NCI-H187 treated with DMSO at 0.1 percent for 48 hours (cell line): ENCODE measurements at places on chromosomes 2 and 18.

DNA sequence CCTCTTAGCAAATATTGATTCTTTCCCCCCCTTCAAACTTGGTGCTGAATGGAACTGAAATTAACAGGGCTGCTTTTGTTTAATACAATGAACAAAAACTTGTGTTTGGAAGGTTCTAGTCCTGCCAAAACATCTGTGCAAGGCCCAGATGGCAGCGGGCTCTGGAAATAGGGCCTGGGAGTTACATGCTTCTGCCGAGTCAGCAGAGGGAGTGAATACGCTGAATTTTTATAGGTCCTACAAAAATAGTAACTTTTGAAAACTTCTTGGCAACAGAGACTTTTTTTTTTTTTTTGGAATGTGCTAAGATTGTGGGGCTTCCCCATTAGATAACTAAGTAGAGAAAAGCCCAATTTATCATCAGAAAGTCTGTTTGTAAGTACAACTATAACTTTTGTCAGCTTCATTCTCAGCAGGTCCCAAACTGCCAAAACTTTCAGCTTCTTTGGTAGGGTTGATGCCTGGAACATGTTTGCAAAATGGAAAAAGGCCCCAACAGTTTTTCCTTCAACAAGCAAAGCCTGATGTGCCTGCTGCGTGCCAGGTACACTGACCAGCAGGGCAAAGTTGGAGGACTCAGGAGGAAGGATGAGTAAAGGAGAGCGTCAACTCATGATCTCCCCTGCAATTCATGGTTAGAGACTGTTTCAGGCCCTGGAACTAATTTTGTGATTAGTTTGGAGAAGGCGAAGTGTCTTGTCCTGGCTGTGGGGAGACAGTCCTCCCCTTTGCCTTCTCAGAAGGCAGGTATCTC, 45.1 kb upstream of the HDAC4 start:
- DNase-seq = no peak

GRCh38 chr18:21361307-21361880, 119.4 kb downstream of the GREB1L start:
- DNase-seq = no peak

DNA sequence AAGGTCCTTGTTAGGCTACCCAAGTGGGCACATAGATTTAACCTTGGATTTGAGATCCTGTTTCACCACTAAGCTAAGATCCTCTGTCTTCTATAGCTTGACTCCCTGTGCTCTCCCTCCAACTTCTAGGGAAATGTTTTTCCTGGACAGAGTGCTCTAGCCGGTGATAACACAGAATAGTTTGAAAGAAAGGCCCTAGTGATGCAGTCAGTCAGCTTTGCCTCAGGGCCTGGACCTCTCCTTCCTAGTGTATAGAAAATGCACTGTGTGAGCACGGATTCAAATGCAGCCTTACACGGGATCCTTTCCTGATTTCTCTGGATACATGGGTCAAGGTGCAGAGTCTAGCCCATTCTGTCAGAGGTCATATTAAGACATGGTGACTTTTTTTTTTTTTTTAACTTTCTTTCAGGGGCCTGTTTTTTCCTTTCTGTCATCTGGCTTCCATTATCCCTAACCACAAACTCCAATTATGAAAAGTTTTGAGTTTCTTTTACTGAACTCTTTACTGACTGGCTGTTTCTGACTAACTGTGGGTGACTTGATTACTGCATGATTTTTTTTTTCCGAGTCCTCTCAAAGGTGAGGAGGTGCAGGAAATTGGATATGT, 122.6 kb downstream of the LRP1B start:
- DNase-seq = no peak

DNA sequence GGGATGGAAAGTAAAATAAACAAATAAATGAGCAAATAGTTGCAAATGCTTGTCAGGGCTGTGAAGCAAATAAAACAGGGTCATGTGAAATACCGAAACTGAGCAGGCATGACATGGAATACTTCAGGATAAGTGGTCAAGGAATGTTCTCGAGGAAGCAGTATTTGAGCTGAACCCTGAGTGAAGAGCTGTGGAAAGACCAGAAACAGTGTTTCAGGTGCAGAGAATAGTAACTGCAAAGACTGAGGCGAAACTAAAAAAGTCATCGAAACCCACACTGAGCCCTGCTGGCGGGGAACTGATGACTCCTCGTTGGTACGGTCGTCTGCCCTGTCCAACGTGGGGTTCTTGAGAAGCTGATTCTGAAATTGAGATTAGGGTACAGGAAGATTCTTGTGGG, 27.2 kb upstream of the MYCN start:
- DNase-seq = no peak

DNA sequence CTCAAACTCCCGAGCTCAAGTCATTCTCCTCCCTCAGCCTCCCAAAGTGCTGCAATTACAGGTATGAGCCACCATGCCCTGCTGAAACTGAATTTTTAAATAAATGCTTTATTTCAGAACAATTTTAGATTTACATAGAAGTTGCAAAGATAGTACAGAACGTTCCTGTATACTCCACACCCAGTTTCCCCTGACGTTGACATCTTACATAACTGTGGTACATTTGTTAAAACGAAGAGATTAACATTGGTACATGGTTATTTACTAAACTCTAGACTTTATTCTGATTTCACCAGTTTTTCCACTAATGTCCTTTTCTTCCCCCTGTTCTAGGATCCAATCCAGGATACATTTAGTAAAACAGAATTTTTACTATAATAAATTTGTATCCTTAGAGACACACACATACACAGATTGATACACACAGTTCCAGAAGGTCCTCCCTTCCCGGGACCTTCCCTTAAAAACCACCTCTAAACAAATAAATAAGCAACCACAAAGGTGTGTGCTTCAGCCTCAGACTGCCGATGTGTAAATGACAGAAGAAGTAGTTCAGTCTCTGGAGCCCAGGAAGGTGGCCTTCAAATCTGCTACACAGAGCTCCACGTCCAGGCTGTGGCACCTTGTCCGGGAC, 6.9 kb downstream of the NEU2 start:
- no peak for DNase-seq

DNA sequence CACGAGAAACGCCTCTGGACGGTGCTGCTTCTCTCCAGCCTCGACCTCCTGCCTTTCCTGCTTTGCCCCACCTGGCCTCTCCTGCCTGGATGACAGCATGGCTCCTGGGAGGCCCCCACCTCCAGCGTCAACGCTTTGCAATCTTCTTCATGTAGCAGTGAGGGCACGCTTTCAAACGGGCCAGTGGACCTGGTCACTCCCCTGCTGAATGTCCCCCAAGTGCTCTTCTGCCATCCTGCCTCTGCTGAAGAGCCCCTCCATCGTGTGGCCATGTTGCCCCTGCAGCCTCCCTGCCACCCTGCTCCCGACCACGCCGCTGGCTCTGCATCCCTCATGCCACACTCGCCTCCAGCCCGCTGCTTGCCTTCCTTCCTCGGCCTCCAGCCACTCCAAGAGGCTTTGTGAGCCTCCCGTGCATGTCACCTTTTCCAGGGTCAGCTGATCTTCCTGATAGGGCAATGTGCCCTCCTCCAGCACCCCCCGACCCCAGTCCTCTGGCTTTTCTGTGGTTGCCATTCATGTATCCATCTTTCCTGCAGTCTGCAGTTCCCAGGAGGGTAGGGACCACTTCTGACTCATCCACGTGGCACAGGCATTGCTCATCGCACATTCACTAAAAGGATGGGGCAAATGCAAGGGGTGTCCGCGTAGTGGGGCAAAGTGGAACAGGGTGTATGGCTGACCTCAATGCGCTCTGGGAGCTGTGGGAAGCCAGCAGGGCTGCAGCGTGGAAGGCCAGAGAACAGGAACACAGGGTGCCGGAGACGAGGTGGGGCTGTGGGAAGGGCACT, 268.8 kb downstream of the TWIST2 start:
- DNase-seq = no peak

GRCh38 chr2:191653667-191654391, 24.1 kb upstream of the NABP1 start:
- DNase-seq = no peak

- no peak for DNase-seq
Observed at GRCh38 chr2:147789720-147790119, 55.1 kb upstream of the ACVR2A start.

- peak; percentile 8 for DNase-seq
Observed at GRCh38 chr2:32553829-32554432, 73.9 kb upstream of the TTC27 start.

GRCh38 chr2:96927405-96928171, 57.7 kb upstream of the SEMA4C start:
- peak; percentile 62 for DNase-seq

DNA sequence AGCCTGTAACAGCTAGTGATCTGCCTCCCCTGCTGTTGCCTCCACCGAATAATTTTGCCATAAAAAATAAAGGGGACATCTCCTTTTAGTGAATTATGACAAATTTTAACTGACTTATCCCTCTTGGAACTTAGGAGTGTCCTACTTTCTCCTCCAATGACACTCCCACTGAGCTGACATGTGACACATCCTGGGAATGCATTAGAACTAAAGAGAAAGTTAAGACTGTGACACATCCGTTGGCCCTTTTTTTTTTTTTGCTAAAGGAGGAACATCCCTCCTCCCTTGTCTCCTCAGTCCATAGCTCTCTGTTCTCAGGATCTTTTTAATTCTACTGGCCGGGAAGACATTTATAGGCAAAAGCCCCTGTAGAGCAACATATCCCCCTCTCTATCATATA, 268.2 kb downstream of the NRXN1 start:
- DNase-seq = no peak

DNA sequence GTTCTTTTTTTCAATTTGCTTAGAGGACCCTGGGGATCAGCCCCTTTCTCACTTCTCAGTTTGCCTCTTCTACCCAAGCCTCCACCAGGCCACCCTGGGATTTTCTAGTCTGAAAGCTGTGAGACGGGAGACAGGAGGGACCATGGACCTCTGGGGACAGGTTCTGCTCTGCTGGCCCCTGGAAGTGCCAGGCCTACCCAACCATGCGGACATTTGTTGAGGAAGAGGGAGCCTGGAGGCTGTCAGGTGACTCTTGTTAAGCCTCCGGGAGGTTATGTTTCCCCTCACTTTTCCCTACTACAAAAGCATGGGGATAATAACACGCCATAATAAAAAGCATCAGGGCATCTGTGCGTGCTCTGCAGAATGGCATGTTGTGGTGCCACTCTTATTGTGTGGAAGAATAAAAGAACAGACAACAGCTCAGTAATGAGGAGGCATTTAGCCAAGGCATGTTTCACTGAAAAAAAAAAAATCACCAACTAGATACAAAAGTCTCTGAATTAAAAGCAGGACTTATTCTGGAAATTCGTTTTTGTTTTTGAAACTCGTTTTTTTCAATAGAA, 48.3 kb upstream of the PLA2R1 start:
- DNase-seq = no peak

GRCh38 chr2:42128721-42129486, 40.2 kb upstream of the EML4 start:
- no peak for DNase-seq

- DNase-seq = no peak
Observed at GRCh38 chr18:46072959-46073358, 899 bp upstream of the PSTPIP2 start.

GRCh38 chr18:55407191-55407590, 180.8 kb downstream of the TCF4 start:
- DNase-seq = no peak

GRCh38 chr2:109322111-109322510, 193.1 kb downstream of the SH3RF3 start:
- DNase-seq = no peak

DNA sequence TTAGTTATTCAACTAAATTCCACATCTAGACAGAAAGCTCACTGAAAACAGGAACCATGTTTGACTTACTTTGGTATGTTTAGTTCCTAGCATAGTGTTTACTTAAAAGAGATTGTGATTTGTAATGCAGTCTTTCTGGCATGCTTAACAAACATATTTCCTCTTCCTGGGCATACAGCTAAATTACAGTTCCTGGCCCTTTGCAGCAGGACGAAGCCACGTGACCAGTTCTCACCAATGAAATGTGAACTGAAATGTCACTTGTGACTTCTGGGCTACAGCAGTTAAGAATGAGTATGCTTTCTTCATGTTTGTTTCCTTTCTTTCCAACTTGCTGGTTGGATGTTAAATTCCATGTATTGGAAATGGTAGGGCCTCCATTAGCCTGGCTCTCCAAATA, 330.5 kb downstream of the FIGN start:
- no peak for DNase-seq

GRCh38 chr18:43830947-43831346, 553.7 kb upstream of the SYT4 start:
- no peak for DNase-seq
